ENCODE measurements at places on chromosomes 13 and 19.

GRCh38 chr13:69291292-69291906 is 816.2 kb upstream of the ATXN8OS start:
- DNase-seq = no peak

DNA sequence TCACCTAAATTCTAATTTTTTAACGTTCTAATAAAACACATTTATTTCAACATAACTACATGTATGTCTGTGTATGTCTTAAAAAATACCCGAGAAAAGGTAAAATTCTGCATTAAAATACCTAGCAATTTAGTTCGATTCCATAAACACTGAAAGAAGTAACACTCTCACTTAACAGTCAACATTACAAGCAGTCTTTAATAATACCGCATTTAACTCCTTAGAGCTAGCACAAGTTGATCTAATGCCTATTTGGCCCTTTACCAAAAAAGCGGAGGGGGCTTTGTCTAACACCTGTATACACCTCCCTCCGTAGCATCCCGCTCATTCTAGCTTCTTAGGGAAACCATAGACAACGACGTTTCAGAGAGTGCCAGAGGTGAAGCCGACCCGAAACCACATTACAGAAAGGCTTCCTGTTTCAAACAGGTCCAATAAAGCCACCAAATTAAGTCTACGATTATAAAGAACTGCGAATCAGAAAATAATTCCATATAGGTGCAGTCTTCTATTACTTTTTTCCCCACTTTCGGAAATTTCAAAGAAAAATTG is 1.2 kb downstream of the SPART start:
- no peak for DNase-seq

- DNase-seq = no peak
Observed at GRCh38 chr13:24900507-24900906, 136.5 kb downstream of the RNF17 start.

DNA sequence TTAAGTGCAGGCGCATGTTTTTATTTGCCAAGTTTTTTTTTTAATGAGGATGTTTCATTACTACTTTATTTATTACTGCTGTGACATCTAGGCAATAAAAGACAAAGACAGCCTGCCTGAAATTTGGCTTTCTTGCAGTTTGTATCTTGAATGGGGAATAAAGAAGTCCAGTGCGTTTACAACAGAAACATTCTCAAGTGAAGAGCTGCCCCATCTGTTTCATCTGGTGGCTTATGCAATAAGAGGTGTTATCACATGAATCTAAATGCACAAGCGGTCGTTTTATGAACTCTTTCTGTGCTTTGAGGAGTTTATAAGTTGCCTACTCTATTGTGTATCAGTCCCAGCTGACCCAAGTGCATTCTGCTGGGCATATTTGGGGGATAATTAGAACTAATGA is 12.6 kb upstream of the MAB21L1 start:
- no peak for DNase-seq

- DNase-seq = no peak
Observed at GRCh38 chr13:34030782-34031181, 212.8 kb downstream of the RFC3 start.

GRCh38 chr19:3721887-3722442 is 13.8 kb downstream of the TJP3 start:
- DNase-seq = no peak

GRCh38 chr13:69619651-69620050 is 488.0 kb upstream of the ATXN8OS start:
- DNase-seq = no peak
